ENCODE measurements at places on chromosomes 16 and 17.

DNA sequence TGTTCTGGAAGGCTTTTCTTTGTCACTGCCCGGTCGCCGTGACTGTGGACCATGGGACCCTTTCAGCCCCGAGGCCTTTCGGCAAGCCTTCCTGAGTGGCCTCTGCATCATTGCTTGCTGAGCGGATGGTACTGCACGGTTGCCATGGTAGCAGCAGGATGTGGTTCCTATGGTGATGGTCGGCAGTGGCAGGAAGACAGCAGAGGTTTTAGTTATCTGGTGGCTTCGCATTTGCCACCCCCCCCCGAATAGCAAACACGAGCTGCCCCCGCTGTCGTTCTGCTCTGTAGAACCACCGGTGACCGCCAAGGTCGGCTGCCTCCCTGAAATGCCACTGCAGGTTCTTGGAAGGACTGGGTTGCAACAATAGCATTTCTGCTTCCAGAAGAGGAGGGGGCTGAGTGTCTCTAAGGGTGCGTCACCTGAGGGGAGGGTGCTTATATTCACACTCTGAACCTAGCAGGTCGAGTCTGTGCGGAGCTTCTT is 76.6 kb downstream of the CMIP start:
- DNase-seq, result no peak

DNA sequence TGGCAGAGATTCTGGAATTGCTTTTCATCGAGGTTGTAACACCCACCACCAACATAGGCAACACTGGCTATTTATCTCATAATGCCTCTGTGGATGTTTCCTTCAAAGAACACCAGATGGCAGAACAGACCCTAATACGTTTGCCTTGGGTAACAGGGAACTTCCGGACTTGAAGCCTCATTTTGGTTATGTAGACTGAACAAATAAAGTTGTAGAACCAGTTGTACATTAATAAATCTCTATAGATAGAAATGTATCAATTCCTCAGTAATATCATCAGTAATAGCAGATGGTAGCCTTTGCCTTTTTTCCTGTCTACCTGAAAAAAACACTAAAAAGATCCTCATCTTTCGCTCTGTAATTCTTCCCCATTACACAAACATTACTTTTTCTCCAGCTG is 25.9 kb upstream of the APOH start:
- no peak for DNase-seq

GRCh38 chr16:12868169-12868568 is 33.2 kb upstream of the SHISA9 start:
- DNase-seq, result no peak

GRCh38 chr16:68414581-68414980 is 33.7 kb downstream of the SMPD3 start:
- no peak for DNase-seq

- DNase-seq, result no peak
Measured at GRCh38 chr16:20822521-20823325, 16.4 kb downstream of the REXO5 start.

DNA sequence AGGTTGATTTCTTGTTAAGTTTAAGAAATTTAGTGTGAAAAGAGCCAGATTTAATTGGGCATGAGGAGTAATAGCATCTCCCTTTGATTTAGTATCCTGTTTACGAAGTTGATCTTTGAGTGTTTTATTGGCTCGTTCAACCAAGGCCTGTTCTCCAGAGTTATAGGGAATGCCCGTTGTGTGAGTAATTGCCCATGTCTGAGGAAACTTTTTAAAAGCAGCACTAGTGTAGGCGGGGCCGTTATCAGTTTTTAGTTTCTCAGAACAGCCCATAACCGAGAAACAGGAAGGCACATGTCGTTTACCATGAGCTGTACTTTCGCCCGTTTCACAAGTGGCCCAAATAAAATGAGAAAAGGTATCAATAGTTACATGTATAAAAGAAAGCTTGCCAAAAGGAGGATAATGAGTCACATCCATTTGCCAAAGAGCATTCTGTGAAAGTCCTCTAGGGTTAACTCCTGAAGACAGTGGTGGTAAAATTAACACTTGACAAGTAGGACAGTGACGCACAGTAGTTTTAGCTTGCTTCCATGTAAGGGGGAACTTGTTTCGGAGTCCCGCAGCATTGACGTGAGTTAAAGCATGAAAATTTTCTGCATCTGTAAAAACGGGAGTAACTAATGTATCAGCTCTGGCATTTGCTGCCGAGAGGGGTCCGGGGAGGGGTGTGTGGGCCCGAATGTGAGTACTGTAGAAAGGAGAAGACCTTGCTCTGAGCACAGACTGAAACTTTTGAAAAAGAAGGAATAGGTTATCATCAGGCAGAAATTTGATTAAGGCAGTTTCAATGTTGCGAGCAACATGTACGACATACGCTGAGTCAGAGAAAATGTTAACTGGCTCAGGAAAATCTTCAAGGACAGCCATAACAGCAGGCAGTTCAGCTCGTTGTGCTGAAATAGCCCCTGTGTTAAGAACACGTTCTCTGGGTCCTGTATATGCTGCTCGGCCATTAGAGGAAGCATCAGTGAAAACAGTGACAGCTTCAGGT is 18.5 kb upstream of the KCTD5 start:
- no peak for DNase-seq
